A673 (cell line): ENCODE measurements at places on chromosomes 5 and 9.
A peak's percentile ranks its signal among the peaks of the same experiment; 100 is the strongest.

DNA sequence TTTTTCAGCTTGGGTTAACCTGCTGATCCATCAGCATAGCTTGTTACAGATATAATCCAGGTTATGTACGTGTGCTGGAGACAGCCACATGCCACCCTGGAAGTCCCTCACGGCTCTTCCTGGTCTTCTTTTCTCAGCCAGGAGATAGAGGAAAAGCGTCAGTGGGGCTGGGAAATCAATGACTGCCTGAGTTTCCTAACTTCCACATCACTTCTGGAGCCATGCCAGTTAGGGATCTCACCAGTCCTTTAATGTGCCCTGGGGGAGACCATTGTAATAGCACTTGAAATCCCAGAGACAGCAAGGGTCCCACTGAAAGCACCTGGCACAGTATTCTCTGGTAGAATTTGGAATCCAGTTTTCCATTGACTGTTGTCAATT lies 29.2 kb downstream of the ANXA2R start:
- peak; percentile 43 for DNase-seq

DNA sequence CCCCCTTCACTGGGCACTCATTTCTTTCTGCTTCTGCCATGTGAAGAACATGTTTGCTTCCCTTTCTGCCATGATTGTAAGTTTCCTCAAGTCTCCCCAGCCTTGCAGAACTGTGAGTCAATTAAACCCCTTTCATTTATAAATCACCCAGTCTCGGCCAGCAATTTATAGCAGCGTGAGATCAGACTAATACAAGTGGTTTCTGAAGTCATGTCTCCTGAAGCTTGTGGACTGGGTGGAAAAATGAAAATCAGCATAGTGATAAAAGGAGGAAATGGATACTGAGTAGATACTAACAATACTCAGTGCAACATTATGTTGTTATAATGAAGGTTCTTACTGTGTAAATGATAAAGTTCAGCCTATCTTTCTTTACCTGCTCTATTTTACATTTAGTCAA lies 35.1 kb downstream of the NNT start:
- DNase-seq, result no peak

DNA sequence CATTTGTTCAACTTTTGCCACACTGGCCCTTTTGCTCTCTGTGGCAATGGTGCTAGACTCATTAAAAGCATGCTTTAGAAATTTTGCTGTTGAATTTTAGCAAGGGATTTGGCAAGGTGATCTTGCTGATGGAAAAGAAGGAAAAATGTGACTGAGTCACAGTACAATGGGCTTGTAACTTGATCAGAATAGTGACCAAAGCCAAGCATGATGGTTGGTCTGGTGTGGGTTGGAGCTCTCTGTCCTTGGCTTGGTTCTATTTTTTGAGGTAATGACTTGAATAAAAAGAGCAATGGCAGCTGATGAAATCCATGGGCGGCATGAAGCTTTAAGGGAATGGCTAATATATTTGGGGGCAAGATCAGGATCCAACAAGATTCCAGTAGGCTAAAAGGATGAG lies 114.4 kb upstream of the ZNF366 start:
- no peak for DNase-seq

GRCh38 chr9:75589497-75589896 lies 301.0 kb upstream of the PCSK5 start:
- no peak for DNase-seq

GRCh38 chr5:151286246-151286645 lies 17.3 kb downstream of the SLC36A3 start:
- DNase-seq, result no peak

GRCh38 chr5:65790371-65791163 lies 68.6 kb downstream of the NLN start:
- DNase-seq, result peak; percentile 31
